ENCODE measurements at places on chromosomes 3 and 15.

GRCh38 chr3:59133311-59133710 lies 83.5 kb upstream of the CFAP20DC start:
- DNase-seq = no peak

DNA sequence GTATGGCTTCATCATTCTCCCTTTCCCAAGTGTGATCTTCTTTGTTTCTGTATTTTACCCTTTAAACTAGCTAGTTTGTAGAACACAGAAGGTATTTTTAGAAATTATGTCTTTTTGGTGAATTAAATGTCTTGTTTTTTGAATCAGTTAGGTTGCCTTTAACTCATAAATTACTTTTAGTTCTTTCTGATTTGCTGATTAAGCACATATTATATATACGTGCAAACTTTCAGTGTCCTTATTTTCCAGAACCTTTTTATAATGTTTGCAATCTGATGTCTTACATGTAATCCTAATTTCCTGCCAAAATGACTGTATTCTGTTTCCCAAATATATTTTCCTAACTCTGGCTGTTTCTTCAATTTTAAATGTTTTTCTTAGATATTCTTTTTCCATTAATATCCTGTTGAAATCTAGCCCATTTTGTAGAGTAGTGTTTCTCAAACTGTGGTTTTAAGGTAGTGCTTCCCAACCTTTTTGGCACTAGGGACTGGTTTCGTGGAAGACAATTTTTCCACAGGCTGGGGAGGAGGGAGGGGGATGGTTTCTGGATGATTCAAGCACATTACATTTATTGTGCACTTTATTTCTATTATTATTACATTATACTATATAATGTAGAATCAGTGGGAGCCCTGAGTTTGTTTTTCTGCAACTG lies 51.8 kb downstream of the CHD2 start:
- no peak for DNase-seq

GRCh38 chr3:173841334-173841733 lies 443.8 kb downstream of the NLGN1 start:
- DNase-seq = no peak

DNA sequence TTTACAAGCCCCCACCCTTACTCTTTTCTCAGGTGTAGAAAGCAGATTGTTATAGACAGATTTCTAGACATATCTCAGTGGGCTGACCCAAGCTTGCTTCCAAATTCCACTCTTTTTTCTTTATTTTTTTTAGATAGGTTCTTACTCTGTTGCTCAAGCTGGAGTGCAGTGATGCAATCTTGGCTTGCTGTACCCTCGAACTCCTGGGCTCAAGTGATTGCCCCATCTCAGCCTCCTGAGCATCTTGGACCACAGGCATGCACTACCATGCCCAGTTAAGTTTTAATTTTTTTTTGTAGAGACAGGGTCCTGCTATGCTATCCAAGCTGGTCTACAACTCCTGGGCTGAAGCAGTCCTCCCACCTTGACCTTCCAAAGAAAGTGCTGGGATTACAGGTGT lies 53.5 kb upstream of the ADAMTS9 start:
- no peak for DNase-seq

- no peak for DNase-seq
Observed at GRCh38 chr3:188915127-188915526, 256.6 kb upstream of the TPRG1 start.

- no peak for DNase-seq
Observed at GRCh38 chr3:152254041-152254440, 14.7 kb upstream of the MBNL1 start.

- peak; percentile 47 for DNase-seq
Observed at GRCh38 chr3:64150623-64151207, 74.6 kb downstream of the PRICKLE2 start.

GRCh38 chr3:47847260-47847659 lies 44.3 kb downstream of the DHX30 start:
- no peak for DNase-seq

DNA sequence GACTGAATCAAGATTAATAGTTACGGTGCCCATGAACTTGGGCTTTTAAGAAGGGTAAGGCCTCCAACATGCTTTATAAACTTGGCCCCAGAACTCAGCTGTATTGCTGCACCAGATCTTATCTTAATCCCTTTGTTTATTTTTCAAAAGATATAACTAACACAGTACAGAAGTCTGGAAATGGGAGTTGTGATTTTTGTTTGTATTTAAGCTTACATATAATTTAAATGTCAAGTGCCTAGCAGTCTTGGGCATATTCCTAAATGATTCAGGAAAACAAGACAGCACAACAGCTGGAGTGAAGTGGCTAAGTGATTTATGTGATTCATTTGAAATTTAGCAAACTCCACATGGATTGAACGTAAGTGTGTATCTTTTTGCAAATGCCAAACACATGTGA lies 56.2 kb downstream of the NBEAL2 start:
- no peak for DNase-seq

GRCh38 chr3:29463304-29463703 lies 182.4 kb downstream of the RBMS3 start:
- no peak for DNase-seq

GRCh38 chr3:32240159-32240545 lies 1.7 kb downstream of the CMTM8 start:
- no peak for DNase-seq

DNA sequence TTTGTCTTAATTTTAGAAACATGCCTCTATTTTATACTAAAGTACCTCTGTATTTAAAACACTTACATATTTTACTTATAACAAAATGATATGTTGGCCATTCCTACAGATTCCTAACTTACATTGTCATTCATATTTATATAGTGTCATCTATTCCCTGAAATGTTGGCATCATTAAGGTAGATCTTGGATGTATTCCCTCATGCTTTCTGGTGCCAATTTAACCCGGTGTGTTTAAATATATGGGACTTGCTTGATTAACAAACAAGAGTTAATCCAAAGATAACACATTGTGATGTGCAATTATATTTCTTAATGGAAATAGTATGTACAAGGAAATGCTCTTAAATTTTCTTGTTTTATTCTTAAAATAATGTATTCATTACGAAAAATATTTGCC lies 352.3 kb downstream of the NAALADL2 start:
- DNase-seq = no peak

DNA sequence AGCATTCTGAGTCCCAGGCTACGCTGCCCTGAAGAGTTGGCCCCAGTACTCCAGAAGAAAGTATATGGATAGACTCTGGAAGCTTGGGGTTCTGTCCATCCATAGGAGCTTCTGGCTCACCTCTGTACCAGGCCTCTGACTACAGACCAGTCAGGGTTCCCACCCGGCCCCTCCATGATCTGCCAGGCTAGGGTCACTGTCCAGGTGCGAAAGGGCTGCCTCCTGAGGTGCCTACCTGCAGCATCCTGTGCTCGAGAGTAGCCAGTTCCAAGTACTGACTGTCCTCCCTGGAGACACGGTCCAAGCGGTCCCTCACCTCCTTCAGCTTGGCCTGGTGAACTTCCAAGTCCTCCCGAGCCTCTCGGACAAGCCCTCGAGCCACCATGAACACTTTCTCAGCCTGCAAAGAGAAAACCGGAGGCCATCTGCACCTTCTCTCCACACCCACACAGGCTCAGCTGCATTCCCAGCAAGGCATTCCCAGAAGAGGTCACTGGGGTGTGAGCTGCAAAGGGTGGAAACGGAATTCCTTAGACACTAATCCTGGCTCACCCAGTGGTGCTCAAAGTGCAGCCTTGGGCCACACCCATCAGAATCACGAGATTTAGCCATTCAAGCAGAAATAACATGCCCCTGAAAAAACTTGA lies 3.7 kb upstream of the PLXNB1 start:
- DNase-seq = no peak

GRCh38 chr15:34101366-34102174 lies at the start of the genes EMC7 and PGBD4:
Gene EMC7, minus strand, starts transcription at chr15:34101862. Its CDS starts 23 bp downstream, at chr15:34101839.
Gene PGBD4, plus strand, starts transcription at chr15:34102083. Its CDS starts 449 bp downstream, at chr15:34102532.
- DNase-seq = peak; percentile 97

All from NCI-H1417 treated with DMSO at 0.1 percent for 48 hours (cell line).